Stimulated activated CD4-positive, alpha-beta T cell treated with anti-CD3 and anti-CD28 coated beads, Interleukin-2, amount 100 ng/mL, for 48 hours (primary cell): ENCODE measurements at places on chromosomes 1 and 21.

GRCh38 chr1:21590126-21590880 lies 78.9 kb downstream of the RAP1GAP start:
- DNase-seq: no peak

GRCh38 chr1:18814425-18814824 lies 45.0 kb downstream of the TAS1R2 start:
- DNase-seq: no peak

DNA sequence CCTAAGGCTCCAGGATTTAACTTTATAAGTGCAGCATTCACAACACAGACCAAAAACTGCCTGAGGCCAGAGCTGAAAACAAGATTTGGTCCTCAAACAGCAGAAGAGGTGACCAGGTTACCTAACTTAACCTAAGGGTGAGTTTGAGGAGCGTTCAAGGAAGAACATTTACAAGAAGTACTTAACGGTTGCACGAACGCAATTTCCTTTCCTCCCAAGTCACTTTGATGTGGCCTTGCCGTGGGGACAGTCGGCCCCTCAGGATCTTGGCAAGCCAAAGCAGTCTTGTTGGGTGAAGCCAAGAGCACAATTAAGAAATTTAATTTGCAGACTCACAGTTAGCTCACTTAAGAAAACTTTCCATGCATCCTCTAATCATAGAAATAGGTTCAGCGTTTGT lies 202.6 kb upstream of the COA6 start:
- no peak for DNase-seq

DNA sequence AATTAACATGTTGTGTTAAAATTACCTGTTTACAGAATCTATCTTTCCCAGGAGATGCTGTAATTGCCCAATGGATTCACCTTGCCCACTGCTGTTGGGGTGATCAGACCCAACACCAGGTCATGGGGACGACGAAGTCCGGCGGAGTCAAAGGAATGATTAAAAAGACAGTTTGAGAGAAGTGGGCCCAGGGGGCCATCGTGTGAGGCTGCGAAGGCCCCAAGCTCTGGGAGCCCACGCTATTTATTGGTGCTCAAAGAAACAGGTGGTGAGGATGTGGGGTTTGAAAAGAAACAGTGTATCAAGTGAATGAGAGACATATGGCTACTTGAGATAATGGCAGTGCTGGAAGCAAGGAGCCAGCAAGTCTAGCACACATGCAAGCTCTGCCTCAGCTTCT lies 16.3 kb upstream of the L1TD1 start:
- no peak for DNase-seq

- DNase-seq: no peak
Measured at GRCh38 chr1:190699165-190699564, 221.5 kb upstream of the BRINP3 start.

- DNase-seq: no peak
Measured at GRCh38 chr1:13781907-13782633, 82.1 kb downstream of the PRDM2 start.

DNA sequence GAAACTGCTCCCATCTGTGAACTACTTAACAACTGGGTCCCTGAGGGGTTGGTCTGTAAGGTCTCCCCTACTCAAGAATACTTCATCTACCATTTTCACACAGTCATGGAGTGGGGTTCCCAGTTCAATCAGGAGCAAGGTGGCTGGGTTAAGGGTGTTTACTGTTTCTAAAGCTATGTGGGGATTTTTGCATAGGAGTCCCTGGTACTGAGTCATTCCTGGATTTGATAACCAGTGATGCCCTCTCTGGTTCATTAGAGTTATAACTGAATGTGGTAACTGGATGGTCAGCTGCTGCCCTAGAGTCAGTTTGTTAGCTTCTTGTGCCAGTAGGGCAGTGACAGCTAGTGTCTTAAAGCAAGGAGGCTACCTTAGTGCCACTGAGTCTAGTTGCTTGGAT lies 29.4 kb upstream of the KCNJ15 start:
- no peak for DNase-seq

DNA sequence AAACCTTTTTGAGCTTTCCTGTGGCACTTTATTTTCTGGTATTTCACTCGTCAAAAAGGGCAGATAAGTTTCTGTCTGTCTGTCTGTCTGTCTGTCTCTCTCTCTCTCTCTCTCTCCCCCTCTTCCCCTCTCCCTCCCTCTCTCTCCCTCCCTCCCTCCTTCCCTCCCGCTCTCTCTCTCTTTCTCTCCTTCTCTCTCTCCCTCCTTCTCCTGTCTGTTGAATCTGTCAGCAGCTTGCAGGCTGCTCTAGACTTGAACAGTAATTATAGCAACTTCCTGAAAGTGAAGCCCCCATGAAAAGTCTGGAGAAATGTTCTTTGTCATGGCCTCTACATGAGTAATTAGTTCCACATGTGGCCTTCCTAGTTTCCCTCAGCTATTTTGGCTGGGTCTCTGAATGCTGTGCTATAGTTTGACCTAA lies 275.2 kb upstream of the C1orf105 start:
- no peak for DNase-seq

GRCh38 chr1:203206129-203206687 lies 19.7 kb upstream of the CHI3L1 start:
- no peak for DNase-seq
